Activated naive CD4-positive, alpha-beta T cell (primary cell): ENCODE measurements at places on chromosomes 16 and 17.

DNA sequence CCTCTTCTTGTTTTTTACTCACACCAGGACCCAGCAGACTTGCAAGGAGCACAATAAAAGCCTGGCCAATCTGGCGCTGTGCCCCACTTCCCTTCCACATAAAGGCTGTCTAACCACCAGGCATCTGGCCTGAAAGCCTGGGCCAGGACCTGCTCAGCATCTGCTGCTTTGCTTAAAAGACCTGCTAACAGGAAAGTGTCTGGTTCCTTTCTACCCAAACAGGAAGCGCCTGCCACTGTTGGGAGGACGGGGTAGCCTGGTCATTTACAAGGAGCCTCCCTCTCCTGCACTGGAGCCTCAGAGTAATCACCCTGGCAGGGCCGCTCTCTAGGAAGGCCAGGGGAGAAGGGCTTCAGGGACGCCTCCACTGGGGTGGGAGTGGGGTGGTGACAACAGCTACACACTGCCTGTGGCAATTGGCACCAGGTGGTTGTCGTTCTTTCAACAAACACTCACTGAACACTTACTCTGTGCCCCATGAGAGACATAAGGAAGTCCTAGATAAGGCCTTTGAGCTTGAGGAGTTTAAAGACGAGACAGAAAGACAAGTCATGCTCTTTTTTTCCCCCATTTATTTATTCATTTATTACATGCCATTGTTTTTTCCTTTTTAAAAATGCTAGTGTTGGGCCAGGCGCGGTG lies 6.3 kb upstream of the MMP28 start:
- DNase-seq, result peak; percentile 34

- DNase-seq, result no peak
Observed at GRCh38 chr17:17739388-17740066, 58.3 kb downstream of the RAI1 start.

- DNase-seq, result no peak
Observed at GRCh38 chr16:57156351-57156703, 29.5 kb downstream of the PSME3IP1 start.

GRCh38 chr17:73393962-73394361 lies 82.2 kb upstream of the CDC42EP4 start:
- DNase-seq, result no peak
